NCI-H1417 (cell line): ENCODE measurements at places on chromosomes 3 and 15.

DNA sequence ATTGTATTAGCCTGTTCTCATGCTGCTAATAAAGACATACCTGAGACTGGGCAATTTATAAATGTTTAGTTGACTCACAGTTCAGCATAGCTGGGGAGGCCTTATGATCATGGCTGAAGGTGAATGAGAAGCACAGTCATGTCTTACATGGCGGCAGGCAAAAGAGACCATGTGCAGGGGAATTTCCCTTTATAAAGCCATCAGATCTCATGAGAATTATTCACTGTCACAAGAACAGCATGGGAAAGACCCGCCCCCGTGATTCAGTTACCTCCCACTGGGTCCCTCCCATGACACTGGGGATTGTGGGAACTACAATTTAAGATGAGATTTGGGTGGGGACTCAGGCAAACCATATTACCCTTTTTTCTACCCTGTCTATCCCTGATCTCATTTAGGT, 51.5 kb upstream of the MYZAP start:
- DNase-seq: no peak

GRCh38 chr3:120469440-120469839, 18.6 kb upstream of the FSTL1 start:
- no peak for DNase-seq

- DNase-seq: no peak
These were observed 338.4 kb upstream of the C2CD4B start for GRCh38 chr15:62503451-62503850.

DNA sequence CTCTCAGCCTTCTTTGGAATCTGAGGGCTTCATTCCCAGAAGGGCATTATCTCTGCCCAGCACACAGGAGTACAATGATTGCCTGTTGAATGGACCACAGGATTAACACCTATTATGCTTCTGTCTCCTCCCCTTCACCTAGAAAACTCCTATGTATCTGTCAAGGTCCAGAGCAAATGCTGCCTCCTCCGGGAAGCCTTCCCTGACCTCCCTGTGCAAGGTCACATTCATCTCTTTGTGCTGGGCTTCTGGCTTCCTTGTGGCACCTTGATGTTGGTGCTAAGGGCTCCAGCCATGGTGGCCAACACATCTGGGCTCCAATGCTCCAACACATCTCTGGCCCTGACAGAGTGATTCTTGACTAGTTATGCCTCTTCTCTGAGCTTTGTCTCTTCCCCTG, 49.9 kb upstream of the ATP2B2 start:
- no peak for DNase-seq

DNA sequence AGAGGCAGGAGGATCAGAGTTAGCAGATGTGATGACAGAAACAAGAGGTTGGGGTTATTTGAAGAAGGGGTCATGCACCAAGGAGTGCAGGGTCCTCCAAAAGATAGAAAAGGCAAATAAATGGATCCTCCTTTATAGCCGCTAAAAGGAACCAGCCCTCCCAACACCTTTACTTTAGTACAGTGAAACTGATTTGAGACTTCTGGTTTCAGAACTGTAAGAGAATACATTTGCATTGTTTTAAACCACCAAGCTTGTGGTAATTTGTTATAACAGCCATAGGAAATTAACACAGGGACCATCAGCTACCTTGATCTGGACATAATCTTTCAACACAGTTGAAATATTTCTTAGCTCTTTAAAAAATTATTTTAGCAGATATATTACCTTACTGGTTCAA, 166.6 kb downstream of the TIGIT start:
- no peak for DNase-seq

GRCh38 chr15:87829332-87830050, 427.0 kb downstream of the NTRK3 start:
- DNase-seq: no peak

DNA sequence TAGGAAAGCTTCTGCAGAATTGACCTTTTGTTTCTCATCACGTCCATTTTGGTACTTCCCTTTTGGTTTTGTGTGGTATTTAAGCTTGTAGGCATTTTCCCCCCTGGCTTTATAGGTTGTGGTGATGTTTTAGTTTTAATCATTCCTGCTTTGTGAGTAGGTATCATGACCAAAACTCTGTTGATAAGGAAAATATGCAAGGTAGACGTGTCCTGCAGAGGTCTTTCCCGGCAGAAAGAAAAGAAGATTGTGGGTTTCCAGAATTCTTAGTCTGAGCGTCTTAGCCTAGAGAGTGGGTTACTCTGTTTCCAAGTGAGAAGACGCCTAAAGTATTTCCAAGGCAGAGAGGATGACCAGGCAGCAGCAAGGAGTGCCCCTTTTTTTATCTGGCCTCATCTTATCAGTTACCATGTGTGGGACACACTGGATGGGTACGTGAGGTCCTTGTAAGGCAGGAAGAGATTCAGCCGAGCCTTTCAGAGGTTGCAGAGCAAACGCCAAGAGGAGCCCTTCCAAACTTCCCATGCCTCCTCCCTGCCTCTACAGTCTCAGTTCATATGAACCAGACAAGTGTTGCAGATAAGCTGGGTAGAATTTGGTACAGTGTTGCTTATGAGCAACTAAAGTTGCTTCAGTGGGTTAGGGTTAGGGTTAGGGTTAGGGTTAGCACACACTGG, 58.8 kb downstream of the ARNT2 start:
- no peak for DNase-seq

GRCh38 chr15:33398555-33398954, 87.8 kb downstream of the RYR3 start:
- no peak for DNase-seq

DNA sequence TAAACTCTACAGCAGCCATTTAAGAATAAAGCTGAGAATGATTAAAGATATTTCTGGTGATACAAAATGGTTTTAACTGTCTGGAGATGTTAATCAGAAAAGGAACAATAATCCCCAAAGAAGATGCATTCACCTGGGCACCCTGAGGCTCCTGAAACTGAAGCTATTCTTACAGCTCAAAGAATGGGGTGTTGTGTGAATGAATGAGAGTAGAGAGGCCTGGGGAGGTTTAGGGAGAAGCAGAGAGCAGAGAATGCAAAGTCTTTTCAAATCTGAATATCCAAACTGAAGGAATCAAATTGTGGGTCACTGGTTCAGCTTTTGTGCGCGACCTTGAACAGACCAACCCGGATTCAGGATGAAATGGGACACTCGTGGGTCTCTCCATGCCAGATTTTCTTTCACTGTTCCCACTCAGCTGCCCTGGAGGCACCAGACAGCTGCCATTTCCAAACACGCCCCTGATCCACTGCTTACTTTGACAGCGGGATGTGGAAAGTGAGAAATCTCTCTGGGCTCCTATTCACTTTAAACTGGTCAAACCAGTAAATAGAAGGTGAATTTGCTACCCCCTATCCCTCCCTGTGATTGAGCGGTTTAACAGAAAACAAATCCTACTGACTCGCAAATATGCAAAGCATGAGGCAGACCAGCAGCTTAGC, 485.5 kb upstream of the THBS1 start:
- DNase-seq: no peak

GRCh38 chr15:51907136-51907862, 64.3 kb downstream of the LEO1 start:
- DNase-seq: peak; percentile 28

DNA sequence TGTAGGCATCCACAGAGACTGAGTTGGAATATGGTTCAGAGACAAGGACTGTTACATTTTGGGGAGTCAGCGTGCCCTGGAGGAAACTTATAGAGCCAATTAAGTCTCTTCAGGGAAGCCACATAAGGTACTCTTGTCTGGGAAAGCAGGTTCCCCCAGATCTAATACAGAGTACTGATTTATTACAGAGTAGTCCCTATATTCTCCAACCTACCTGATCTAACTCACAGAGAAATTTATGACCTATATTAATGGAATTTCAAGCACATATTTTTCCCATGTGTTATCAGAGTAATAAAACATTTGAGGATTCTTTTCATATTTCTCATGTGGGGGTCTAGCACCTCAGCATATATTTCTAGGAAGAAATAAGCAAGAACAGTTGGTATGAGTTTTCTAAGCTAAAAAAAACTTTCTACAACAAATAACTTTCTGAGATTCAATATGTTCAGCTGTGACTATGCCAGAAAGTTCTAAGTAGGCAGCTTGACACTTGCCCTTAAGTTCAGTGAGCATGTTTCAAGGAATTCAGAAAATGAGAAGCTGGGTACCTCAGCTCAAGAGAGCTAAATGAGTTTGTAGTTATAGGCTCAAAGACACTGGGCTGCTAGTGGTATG, 75.3 kb upstream of the COL8A1 start:
- DNase-seq: no peak

GRCh38 chr3:32456429-32457130, 46.1 kb downstream of the CMTM6 start:
- DNase-seq: no peak

DNA sequence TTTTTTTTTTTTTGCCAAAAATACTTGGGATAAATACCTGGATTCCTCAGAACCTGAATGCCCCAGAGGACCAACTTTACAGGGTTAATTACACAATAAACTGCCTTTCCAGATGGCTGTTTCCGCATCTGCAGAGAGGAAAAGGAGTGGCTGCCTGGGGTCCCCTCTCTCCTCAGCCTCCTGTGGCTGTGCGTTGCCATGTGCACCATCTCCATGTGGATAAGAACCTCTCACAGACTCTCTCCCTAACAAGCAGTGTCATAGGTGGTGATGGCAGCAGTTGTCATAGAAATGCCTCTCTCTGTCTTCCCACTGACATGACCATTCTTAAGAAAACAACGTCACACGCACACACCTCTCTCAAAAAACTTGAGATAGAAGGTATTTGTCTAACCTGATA, 179.4 kb downstream of the RPLP1 start:
- peak; percentile 56 for DNase-seq

DNA sequence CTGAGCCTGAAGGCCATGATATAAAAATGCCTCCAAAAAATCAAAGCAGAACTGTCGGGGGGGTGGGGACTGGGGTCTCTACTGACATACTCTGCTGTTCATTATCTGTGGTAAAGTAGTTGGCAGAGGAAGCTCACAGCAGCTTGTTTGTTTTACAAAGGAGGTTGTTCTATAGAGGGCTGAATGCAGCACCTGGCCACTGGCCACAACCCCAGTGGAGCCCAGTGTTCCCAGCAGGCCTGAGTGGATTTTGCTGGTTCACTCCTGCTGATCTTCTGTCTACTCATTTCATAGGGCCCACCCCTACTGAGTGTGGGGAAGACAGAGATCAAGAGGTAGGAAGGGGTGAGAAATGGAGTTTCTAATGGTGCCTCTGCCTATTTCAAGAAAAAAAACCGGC, 125.5 kb downstream of the DIPK2A start:
- DNase-seq: peak; percentile 39

GRCh38 chr15:100245487-100245820, 96.3 kb downstream of the ADAMTS17 start:
- no peak for DNase-seq

- DNase-seq: no peak
These were observed 803 bp upstream of the B3GNT5 start for GRCh38 chr3:183252118-183252782.

- DNase-seq: no peak
These were observed 178.2 kb downstream of the PDZRN3 start for GRCh38 chr3:73446467-73447110.

DNA sequence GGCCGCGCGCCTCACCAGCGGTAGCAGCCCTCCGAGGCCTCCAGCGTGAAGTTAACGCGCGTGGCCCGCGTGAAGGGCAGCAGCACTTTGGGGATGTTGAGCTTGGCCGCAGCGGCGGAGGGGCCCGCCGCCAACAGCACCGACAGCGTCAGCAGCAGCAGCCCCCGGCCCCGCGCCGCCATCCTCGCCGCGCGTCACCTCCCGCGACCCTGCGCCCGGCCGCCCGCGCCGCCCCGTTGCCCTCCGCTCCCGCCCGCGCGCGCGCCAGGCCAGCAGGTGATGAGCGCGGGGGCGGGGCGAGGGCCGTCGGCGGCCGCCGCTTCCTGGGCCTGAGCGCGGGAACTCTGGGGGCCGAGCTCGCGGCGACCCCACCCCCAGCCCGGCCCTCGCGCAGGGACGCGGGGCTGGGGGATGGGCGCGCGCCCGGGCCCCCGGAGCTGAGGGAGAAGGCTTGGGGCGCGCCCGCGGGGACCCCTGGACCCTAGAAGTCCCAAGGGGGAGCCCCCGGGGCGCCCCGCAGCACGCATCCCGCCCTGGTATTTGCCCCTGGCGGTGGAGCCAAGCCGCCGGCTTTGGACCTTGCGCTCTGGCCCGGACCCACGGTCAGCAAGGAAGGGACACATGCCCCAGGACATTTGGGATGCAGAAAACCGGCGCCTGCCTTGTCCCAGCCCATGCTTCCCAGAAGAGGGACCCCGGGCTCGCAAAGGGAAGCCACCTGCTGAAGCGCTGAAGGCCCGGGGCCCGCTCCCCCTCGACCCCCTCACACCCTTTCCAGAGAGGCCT, at the start of gene NUP210:
NUP210 (minus strand) TSS at position 278 of the 786 bp plus-strand sequence; CDS start at position 182, 96 bp downstream.
- DNase-seq: peak; percentile 55

- DNase-seq: no peak
These were observed 70.5 kb downstream of the FEM1B start for GRCh38 chr15:68348081-68348480.

GRCh38 chr3:169948559-169949448, 17.8 kb upstream of the SEC62 start:
- peak; percentile 78 for DNase-seq

DNA sequence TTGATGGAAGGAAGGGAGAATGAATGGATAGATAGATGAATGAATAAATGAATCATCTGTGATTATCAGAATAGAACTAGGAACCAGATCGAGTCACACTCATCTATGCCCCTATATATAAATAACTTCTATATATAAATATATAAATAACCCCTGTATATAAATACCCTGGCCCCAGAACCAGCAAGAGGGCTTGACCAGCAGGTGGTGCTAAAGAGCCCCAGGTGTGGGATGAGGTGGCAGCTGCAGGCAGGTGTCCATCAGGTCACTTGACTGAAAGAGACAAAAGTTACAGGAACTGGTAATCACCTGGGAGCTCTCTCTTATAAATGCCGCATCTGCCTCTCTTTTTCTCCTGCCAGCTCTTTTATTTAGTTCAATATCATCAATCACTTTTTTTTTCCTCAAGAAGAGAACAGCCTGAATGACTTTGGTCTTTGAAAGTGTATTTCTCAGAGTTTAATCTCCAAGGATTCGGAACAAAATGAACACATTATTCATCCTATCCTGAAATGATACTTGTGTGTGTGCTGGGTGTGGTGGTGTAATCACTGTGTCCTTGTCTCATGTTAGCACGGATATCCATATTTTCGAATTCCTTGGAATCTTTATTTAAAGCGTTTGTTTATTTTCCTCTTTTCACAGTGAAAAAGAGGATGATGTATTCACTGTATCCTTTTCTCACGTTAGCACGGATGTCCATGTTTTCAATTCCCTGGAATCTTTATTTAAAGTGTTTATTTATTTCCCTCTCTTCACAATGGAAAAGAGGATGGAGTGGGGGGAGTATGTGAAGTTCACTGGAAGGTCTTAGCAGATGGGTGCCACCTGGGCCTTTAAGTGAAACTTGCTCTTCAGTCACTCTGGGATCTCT, 35.4 kb upstream of the ATG7 start:
- peak; percentile 71 for DNase-seq

GRCh38 chr3:66280304-66280703, 59.5 kb downstream of the SLC25A26 start:
- DNase-seq: no peak

DNA sequence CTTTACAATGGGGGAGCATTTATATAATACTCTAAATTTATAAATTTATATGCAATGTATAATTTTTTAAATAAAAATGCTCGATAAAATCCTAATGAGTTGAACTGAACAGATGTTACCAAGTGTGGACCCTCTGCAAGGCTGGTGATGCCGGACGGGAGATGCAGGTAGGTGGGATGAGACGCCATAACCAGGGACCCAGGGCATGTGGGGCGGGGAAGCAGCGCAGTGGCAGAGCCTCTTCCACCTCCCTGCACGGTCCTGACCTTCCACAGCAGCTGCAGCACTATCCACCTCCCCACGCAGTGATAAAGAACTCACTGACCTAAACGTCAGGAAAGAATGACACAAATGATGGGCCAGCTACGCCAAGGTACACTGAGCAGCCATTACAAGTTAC, 12.8 kb downstream of the PCSK6 start:
- DNase-seq: no peak

GRCh38 chr3:183527428-183528379, 27.8 kb downstream of the KLHL6 start:
- no peak for DNase-seq
